ENCODE measurements at places on chromosomes 16 and 17. TPM values are rescaled to one million over a fixed set of nuclear protein-coding genes. Genes with fewer than 3 reads are reported as not detected.

- DNase-seq, result no peak
Observed at GRCh38 chr17:64531955-64532371, 25.2 kb downstream of the CEP95 start.

- DNase-seq, result peak; percentile 48
Observed at GRCh38 chr16:89918453-89919347, at the start of gene MC1R. Gene MC1R (plus strand): TSS chr16:89918862. CDS start chr16:89919259, 397 bp downstream.

DNA sequence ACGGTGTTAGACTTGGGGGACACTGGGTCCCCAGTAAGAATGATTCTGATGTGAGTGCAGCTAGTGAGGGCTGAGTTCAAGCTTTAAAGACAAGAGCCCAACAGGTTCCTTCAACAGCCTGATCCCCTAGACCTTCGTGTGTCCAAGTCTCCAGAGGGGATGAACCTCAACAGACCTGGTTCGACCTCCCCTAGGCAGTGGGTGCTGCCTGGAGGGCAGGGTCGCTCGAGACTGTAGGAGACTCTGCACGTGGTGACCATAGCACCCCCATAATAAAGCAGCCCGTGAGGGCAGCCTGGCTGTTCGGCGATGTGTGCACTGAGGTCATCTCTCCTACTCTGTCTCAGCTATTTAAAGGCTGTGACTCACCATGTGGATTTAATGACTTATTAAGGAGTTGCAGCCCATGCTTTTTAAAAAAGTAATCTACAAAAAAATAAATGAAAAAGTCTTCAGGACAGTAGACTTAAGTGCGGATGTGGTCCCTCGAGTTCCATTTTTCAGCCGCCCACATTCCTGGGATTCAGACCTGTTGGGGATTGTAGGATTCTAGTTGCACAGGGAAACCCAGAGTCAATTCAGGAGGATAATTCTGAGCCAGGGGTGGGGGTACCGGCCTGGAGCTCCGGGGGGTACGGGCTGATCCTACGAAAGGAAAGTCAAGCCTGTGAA lies 23.4 kb upstream of the METRNL start:
- no peak for DNase-seq

Gene SULT1A1
- 3.2 TPM for total RNA-seq

- DNase-seq, result no peak
Observed at GRCh38 chr16:60107437-60107836, 1373.3 kb upstream of the GOT2 start.

Gene PRSS27
- 5.4 TPM for total RNA-seq

DNA sequence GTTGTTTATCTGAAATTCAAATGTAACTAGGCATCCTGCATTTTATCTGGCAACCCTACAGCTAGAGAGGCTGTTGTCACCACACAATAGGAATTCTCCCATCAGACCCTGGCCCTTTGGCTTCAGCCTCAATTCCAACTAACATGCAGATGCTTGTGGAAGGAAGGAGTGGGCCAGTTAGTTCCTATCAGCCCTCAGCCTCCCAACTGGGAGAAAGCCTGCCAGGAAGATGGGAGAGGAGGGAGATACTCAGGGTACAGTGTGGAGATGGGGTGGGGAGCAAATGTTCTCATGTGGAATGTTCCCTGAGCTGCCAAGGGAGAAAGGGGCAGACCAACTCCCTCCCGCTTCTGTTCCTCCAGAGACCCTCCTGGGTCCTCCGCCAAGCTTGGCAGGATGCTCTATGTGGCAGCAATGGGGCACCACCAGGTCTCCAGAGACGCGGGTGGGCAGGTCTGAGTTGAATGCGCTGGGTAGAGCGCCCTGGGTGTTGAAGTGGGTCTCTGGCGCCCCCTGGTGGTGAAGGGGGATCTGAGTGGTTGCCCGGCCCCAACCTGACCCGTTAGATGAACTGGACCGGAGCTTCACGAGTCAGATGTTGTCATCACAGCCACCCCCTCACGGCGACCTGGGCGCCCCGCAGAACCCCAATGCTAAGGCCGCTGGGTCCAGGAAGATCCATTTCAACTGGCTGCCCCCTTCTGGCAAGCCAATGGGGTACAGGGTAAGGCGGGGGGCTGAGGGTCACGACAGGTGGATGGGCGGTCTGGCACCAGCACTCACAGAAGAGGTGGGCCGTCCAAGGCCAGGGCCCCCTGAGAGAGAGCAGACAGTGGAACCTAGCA lies 15.2 kb downstream of the GALK1 start:
- DNase-seq, result peak; percentile 91

Gene ZNF267
- total RNA-seq, result 25.3 TPM

Gene PRM3
- total RNA-seq, result not detected

DNA sequence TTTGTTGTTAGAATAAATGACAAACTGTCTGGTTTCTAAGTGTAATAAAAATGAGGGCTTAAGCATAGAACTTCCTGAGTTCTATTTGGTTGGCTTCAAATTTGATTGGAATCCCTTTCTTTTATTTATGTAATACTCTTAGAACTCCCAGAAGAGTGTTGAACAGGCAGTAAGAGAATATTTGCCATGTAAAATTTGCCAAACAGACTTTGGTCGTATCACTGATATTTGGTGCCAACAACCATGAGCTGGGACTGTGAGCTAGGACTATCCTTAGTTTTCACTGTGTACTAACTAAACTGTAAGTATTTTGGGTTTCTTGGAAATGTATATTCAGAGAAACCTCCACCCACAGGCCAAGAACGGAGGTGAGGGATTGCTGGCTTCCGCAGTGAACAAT lies 971.2 kb upstream of the SOX9 start:
- DNase-seq, result no peak

GRCh38 chr17:57424273-57424672 lies 167.9 kb downstream of the MSI2 start:
- DNase-seq, result no peak

DNA sequence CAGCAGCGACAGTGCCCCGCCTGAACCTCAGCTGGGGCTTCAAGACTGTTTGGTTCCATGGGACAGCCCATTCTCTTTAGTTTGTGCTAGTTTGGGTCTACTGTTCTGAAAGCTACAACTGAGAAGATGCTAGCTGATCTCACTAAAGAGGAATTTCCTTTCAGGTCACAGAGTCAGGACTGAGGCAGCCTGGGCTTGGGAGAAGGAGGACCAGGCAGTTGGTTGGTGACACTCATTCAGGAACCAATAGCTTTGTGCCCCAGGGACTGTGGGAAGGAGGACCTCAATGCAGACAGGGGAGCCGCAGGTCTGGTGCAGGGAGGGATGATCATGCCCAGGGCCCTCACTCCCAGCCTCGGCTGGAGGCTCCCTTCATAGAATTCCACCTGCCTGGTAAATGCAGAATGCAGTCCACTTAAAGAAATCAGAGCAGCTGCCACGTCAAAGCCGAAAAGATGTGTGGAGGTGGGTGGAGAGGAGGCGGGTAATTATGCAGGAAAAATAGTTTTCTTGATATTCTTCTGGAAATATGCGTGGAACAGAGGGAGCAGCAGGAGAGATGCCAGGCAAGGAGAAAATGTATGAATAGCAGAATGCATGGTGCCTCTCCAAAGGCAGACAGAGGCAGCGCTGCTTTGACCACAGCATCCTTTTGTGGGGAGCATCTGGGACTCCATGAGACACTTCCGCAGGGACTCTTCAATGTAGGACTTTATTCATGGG lies 32.6 kb upstream of the ZFP90 start:
- no peak for DNase-seq

DNA sequence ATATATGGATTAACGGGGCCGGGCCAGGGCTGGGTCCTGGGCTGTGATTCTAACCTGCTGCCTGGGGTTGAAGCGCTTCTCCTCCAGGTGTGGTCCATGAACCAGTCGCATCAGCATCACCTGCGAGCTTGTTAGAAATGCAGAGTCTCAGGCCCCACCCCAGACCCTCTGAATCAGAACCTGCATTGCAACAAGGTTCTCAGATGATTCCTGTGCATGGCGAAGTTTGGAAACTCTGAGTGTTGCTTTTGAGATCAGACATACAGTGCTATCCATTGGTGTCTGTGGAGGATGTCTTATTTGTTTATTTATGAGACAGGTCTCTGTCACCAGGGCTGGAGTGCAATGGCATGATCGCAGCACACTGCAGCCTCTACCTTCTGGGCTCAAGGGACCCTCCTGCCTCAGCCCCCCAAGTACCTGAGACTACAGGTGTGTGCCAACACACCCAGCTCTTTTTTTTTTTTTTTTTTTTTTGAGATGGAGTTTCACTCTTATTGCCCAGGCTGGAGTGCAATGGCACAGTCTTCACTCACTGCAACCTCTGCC lies 99.8 kb downstream of the PITPNC1 start:
- no peak for DNase-seq

Gene DDX42
- total RNA-seq, result 128 TPM

- DNase-seq, result no peak
Observed at GRCh38 chr17:57350266-57350665, 93.9 kb downstream of the MSI2 start.

DNA sequence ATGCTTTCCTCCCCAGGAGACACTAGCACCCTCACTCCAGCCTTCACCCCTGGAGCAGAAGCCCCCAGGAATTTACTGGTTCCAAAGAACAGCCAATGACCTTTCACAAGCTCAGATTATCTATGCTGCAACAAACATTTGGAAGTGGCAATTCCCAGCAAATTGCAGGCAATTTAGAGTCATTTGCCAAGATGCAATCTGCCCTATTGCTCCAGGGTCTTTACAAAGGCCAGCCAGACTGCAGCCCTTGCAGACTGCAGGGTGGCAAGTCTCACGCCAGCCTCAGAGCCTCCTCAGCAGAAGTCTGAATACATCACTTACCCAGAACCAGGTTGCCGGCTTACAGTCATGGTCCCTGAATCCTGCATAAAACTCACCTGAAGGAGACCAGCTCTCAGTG lies 21.8 kb downstream of the AXIN1 start:
- no peak for DNase-seq

GRCh38 chr17:73320601-73321264 lies 8.9 kb upstream of the CDC42EP4 start:
- DNase-seq, result no peak

- DNase-seq, result no peak
Observed at GRCh38 chr16:53973021-53973420, 269.1 kb downstream of the FTO start.

DNA sequence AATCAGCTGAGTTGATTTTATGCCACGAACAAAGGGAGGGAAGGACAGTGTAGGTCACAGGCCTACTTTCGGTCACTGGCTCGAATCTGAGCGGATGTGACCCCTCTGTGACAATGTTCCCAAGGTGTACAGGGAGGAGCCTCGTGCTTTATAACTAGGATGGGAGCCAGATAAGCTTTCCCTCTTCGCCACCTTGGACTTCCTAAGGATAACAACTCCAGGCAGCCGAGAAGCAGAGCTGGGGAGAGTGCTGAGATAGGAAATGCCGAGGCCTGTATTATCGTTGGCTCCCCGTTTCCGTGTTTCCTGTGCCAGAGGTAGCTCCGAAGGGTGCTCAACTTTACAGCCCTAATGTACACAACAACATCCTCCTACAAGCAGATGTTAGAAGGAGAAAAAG lies 217.8 kb upstream of the IRX3 start:
- no peak for DNase-seq

GRCh38 chr17:62981933-62982332 lies 15.9 kb downstream of the TANC2 start:
- no peak for DNase-seq

Gene TTYH2
- total RNA-seq, result 5.1 TPM

DNA sequence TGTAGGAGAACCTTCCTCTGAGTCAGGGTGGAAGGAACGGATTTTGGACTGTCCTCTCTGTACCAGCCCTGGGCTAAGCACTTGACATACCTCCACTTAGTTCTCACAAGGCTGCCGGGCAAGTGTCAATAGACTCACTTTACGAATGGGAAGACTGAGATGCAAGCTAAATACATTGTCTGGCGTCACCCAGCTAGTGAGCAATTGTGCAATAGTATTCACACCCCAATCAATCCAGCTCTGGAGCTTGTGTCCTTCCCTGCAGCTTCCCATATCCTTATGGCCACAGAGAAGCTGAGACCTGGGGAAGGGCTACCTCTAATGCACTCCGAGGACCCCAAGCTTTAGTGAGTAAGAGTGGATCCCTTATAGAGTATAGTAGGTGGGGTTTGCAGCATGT lies 39.8 kb downstream of the SLC6A2 start:
- DNase-seq, result no peak

DNA sequence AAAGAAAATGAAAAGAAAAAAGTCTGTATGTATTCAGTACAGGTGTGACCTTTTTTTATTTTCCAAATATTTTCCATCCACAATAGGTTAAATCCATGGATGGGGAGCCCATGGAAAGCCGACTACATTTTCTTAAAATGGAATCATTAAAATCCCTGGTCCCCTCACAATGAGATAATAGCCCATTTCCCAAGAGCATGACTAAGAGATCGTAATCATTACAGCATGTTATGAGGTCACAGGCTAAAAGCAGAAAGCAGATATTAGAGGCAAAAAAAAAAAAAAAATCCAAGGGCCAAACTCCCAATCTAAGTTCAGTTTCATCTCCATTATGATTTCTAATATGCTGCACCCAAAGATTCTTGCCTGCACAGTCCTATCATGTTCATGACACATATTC lies 44.7 kb downstream of the CYTH1 start:
- no peak for DNase-seq

Gene TBC1D3C
- total RNA-seq, result not detected

GRCh38 chr17:48472411-48473281 lies 42.6 kb upstream of the SKAP1 start:
- DNase-seq, result no peak

Gene KRTAP4-4
- not detected for total RNA-seq

- no peak for DNase-seq
Observed at GRCh38 chr17:80839511-80839941, 152.1 kb upstream of the CHMP6 start.

DNA sequence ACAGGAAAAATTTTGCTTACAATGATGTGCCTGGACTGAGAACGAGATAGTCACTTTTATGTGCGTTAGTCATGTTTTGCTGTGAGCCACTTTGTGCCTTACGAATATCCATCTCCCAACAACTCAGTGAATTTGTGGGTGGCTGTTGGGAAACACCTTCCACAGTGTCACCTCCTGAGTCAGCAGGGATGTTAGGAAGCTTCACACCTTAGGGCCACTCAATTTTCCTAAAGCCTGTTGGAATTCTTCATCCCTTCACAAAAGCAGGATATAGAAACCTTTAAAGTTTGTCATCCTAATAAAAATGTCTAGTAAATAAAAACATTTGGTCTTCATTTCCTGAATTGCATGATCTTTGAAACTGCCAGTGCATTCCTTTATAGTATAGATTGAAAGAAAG lies 4.3 kb upstream of the KRTAP3-1 start:
- DNase-seq, result no peak

DNA sequence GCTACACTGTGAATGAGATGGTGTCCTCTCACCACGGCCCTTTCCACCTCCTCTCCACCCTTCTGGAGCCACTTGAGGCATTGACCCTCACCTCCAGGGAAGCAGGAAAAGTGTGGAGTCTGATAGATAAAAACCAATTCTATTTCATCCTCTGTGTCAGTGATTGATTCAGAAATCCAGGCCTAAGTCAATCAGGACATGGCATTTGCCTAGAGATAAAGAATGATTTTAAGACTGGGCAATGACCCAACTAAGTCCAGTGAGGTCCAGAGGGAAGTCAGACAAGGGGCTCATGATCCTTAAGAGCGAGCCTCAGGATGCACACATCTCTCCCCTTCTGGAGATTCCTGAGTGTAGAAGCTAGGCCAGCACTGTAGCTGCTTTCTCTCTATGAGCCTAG lies 41.1 kb upstream of the TNRC6A start:
- DNase-seq, result no peak
